ENCODE measurements at places on chromosomes 3 and 15. TPM values are rescaled to one million over a fixed set of nuclear protein-coding genes. Genes with fewer than 3 reads are reported as not detected.

USP4 gene
- total RNA-seq = 29.5 TPM

ISG20 gene
- total RNA-seq = under 0.01 TPM

GPR27 gene
- total RNA-seq = 42.0 TPM

HES1 gene
- 23.1 TPM for total RNA-seq

SLC2A2 gene
- not detected for total RNA-seq

PTPRG gene
- total RNA-seq = 104 TPM

HHATL gene
- 0.23 TPM for total RNA-seq

CCR3 gene
- not detected for total RNA-seq

TMEM212 gene
- not detected for total RNA-seq

CD96 gene
- total RNA-seq = not detected

GOLGA6B gene
- not detected for total RNA-seq

TRIM42 gene
- not detected for total RNA-seq

C3orf85 gene
- total RNA-seq = not detected

CD200 gene
- 79.1 TPM for total RNA-seq

REC114 gene
- not detected for total RNA-seq

SCAPER gene
- total RNA-seq = 61.8 TPM

LRRIQ4 gene
- 1.6 TPM for total RNA-seq

WDR82 gene
- 162 TPM for total RNA-seq

P2RY13 gene
- 3.5 TPM for total RNA-seq

AADACL2 gene
- total RNA-seq = not detected

CHDH gene
- 3.9 TPM for total RNA-seq

STAC gene
- total RNA-seq = 13.8 TPM

TMCO5A gene
- total RNA-seq = not detected

PSTPIP1 gene
- total RNA-seq = 0.23 TPM

EFHB gene
- 1.6 TPM for total RNA-seq

A4GNT gene
- total RNA-seq = not detected

HGD gene
- total RNA-seq = 0.69 TPM

IL17RD gene
- 27.7 TPM for total RNA-seq

CMTM8 gene
- 1.4 TPM for total RNA-seq

PIERCE2 gene
- total RNA-seq = 6.7 TPM

CASR gene
- total RNA-seq = 0.69 TPM

GOLGA8Q gene
- total RNA-seq = 0.69 TPM

LAMB2 gene
- 78.2 TPM for total RNA-seq

Measured in diencephalon (tissue), 1 donor.